ENCODE measurements at places on chromosomes 1 and 21. TPM values are rescaled to one million over a fixed set of nuclear protein-coding genes. Genes with fewer than 3 reads are reported as not detected.

CTSK gene
- total RNA-seq, result 4.6 TPM

LAPTM5 gene
- total RNA-seq, result 1.5 TPM

CAPN9 gene
- 2.0 TPM for total RNA-seq

DNA sequence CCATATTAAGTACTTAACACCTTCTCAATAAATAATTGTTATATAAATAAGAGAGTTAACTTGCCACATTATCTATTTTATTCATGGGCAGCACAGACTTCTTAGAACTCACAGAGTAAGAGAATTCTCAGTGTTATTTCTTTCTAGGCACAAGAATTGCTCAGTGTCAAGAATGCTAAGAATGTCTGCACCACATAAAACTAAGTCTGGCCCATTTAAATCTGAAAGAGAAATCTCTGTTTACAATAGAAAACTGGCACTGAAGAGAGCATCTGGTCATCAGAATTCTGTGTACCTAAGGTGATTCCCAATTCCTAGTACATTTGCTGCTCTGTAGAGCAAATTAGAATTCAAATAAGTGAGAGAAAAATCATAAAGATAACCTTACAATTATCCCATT is 3.8 kb downstream of the OR10K2 start:
- no peak overlapping the region for H3K27ac ChIP-seq
- no peak for DNase-seq
- H3K36me3 ChIP-seq, result no peaks in the 10 kb centered on the region
- H3K4me1 ChIP-seq, result no peaks in the 10 kb centered on the region
- H3K27me3 ChIP-seq, result peaks cover 5% of the 10 kb centered on the region

GRCh38 chr21:45433301-45433700 is 28.3 kb downstream of the COL18A1 start:
- no peak for DNase-seq
- H3K27ac ChIP-seq, result no peak overlapping the region
- no peaks in the 10 kb centered on the region for H3K36me3 ChIP-seq
- peak overlapping the region; percentile 5 for H3K4me3 ChIP-seq
- peaks cover 25% of the 10 kb centered on the region for H3K4me1 ChIP-seq
